ENCODE measurements at places on chromosomes 6 and 20.

DNA sequence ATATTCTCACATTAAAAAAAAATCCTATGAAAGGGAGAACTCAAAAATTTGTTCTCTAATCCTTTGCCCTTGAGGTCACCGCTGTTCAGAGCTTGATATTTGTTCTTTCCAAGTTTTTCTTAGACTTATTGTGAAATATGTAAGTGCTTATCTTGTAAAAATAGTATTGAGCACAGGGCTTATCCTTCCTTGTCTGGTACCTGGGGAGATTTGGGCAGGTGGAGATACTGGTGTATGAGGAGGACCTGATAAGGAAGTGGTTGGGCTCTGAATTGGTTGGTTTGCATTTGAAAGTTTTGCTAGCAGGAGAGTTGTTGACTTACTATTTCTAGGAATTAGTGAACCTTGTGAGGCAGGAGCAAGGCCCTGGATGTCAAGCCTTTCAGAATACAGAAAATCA is 28.9 kb upstream of the ANKEF1 start:
- no peak for DNase-seq

GRCh38 chr20:21302664-21303060 is 469 bp upstream of the XRN2 start:
- DNase-seq: no peak

- no peak for DNase-seq
These were observed 122.9 kb downstream of the ZMYND8 start for GRCh38 chr20:47233333-47234188.

GRCh38 chr6:139029470-139030227 is 1.1 kb downstream of the ABRACL start:
- DNase-seq: no peak

- DNase-seq: no peak
These were observed 25.0 kb downstream of the TAB2 start for GRCh38 chr6:149342525-149342924.

- no peak for DNase-seq
These were observed 38.6 kb upstream of the GGTLC1 start for GRCh38 chr20:24027229-24027628.

DNA sequence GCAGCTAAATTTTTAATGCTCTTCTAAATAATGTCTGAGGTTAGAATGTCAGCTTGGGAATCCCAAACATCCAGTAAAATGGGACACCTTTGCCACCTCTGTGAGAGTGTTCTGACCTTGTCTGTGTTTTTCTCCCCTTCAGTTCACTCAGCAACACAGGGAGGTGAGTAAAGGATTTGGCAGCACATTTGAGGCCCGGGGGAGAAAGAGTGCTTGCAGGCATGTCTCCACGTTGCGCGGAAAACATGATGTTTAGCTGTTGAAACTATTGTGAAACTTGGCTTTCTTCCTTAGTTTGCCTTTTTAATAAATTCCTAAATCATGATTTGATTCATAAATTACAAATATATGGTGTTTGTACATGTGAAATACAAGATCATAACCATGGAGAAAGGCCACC is 707.8 kb upstream of the FLRT3 start:
- DNase-seq: no peak

DNA sequence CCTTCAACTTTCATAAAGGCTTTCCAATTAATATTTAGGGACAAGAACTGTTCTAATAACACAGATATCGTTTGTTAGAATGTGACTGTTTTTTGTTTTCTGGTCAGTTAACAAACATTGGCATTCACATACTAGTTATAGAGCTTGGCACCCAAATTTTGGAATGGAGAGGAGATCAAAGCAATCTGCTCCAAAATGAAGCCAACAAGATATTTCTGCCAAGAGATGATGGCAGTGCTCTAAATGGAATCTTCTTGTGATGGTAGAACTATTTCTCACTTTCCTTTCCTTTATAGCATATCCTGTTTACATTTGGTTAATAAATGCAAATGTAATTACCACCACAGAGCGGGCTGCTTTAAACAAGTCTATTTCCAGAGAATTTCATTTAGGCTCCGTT is 208.3 kb upstream of the RIMS1 start:
- DNase-seq: peak; percentile 95

DNA sequence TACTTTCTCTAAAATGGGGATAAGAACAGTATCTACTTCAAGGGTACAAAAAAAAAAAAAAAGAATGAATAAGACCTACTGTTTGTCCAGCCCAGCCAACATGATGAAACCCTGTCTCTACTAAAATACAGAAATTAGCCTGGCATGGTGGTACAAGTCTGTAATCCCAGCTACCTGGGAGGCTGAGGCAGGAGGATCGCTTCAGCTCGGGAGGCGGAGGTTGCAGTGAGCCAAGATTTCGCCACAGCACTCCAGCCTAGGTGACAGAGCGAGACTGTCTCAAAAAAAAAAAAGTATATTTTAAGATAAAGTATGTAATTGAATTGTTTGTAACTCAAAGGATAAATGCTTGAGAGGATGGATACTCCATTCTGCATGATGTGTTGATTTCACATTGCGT is 2.0 kb downstream of the BLTP3A start:
- DNase-seq: no peak

DNA sequence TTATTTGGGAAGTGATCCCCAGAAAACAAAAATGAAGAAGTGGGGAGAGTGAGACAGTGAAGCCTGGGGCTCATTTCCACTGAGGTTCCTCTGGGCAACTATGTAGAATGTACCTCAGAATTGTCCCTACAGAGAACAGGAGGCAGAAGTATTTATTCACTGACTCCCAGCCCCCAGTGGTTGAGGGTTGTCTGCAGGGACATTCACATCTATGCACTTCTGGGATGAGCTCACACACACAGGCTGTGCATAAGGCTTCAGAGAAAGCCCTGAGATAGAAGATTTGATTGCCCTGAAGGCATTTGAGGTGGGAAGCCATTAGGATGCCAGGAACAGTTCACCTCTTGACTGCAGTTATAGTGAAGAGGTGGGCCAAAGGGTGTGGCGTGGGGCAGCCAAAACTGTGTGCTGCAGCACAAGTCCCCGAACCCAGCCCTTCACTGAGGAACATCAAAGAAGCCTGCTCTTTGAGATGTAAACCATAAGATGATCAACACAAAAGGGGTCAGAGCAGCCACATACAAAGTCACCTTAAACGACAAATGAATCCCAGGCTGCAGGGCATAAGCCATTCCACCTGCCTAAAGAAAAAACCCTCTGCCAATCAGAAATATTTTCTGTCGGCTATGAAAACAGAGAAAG is 853.8 kb upstream of the FLRT3 start:
- DNase-seq: no peak

- DNase-seq: peak; percentile 95
These were observed 100.6 kb downstream of the KCNB1 start for GRCh38 chr20:49381558-49382493.

- no peak for DNase-seq
These were observed 16.6 kb downstream of the ADTRP start for GRCh38 chr6:11761744-11762620.

DNA sequence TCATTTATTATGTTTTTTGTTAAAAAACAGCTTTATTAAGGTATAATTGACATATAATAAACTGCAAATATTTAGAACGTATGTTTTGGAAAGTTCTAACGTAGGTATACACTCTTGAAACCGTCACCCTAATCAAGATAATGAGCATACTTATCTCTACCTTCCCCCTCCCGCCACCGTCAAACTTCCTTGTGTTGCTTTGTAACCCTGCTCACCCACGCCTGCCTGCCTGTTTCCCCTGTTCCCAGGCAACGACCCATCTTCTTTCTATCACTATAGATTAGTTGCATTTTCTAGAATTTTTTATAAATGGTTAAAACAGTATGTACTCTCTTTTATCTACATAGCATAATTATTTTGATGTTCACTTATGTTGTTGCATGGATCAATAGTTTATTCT is 33.5 kb upstream of the GCLC start:
- no peak for DNase-seq

DNA sequence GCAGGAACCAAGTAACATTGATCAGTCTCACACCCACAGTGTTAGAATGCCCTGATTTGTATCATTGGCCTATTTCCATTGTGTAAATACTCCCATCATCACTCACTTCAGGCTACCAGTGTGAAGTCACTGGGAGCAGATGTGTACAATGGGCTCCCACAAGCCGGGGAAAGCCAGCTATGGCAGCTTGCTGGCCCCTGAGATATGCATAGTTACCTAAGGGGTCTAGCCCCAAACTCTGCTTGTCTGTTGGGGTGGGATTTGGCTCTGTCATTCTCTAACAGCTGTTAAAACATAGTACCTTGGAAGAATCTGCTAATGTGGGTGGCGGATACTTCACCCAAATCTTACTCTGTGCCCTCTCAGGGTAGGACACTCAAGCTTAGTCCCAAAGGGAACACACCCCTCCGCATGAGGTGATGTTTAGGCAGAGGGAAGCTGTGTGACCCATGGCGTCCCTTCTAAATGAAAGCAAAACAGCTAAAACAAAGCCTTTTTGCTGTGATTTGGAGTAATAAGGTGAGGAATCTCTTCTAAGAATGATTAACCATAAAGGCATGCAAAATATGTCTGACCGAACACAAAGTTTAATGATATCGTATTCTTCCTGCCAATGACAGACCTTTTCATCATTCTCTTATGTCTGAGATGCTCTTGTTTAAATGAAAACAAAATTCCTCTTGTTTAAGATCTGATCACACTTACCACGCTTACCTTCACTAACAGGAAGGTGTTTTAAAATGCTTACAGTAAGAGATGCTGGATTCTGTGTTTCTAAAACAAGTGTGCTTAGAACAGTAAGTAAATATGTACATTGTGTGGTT is 45.9 kb upstream of the PXDC1 start:
- DNase-seq: no peak

DNA sequence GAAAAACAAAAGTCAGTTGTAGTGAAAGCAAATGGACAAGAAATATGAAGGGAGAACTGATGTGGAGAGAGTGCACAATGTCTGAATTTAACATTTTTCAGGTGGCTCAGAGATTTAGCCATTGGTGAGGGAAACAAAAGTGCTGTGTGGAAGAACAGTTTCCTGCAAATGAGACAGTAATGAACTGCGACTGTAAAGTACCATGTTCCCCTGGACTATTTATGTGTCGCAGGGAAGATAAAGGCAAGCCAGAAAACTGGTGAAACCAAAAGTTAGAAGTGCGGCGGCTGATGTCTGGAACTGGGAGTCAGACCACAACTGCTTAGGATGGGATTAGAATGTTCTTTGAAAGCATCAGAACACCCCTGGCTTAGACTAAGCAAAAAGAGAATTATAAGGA is 905.1 kb upstream of the MAN1A1 start:
- DNase-seq: no peak

DNA sequence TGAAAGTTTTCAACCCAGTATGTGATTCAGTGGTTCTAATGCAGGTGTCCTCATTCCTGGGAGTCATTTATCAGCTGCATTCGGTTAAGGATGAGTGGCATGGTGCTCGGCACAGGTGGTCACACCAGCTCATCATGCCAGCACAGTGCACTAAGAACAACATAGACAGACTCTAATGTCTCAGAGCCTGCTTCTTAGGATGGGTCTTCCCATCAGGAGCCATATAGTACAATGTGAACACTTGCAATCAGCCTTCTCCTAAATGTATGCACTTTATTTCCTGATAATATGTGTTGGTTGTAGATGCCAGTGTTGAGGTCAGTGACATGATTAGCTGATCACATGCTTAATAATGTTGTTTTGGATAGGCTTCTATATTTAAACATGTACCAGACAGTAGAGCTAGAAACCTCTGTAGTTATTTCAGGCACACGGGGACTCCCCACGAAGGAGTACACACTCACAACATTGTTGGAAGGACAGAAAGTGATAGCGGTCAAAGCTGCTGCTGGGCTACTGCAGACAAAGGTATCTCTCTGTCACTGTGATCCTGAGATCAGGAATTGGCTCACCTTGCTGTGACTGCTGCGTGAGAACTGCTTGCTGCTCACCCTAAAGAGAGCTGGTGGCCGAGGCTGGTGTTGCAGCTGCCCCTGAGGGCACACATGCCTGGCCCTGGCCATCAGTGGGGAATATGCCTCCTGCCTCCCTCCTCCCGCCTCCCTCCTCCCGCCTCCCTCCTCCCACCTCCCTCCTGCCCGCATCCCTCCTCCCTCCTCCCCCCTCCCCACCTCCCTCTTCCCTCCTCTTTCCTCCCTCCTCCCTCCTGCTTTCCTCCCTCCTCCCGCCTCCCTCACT is 195.4 kb downstream of the SMOC2 start:
- DNase-seq: no peak

DNA sequence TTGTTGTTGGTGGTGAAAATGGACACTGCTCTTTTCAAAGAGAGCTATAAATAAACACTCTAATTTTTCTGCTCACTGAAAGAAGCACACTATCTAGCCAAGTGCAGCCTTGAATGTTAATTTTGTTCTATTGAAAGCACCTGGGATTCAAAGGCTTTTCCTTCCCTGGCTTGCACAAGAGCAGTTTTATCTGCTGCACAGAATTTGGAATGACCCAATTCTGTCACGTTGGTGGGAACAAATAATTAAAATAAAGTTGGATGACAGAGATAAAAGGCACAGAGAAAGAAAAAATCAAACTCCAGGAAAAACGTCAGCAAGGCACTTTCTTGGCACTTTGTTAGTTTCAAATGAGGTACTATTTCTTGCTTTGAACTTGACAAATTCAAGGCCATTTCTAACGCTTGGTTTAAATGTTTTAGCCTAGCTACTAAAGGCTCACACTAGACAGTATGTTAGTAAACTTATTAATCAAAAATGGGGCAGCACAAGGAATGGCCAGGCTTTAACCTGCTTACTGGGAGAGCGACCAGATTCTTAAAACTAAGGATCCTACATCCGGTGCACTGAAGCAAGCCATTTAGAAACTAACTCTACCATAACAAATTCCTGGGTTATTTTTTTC is 145.5 kb upstream of the ARG1 start:
- peak; percentile 24 for DNase-seq

DNA sequence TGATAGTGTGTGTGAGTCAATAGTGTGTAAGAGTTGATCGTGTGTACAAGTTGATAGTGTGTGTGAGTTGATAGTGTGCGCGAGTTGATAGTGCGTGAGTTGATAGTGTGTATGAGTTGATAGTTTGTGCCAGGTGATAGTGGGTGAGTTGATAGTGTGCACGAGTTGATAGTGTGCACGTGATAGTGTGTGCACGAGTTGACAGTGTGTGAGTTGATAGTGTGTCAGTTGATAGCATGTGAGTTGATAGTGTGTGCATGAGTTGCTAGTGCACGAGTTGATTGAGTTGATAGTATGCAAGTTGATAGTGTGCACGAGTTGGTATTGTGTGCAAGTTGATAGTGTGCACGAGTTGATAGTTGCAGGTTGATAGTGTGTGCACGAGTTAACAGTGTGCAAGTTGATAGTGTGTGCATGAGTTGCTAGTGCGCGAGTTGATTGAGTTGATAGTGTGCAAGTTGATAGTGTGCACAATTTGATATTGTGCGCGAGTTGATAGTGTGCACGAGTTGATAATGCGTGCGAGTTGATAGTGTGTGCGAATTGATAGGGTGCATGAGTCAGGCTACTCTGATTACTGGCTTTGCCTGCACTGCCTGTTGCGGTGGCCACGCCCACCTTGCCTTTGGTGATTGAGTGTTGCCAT is 35.8 kb upstream of the IYD start:
- no peak for DNase-seq

All from G401 (cell line).